ENCODE measurements at places on chromosomes 11 and 22. TPM values are rescaled to one million over a fixed set of nuclear protein-coding genes. Genes with fewer than 3 reads are reported as not detected.

The VPREB1 gene
- not detected for total RNA-seq

GRCh38 chr11:13043912-13044628 is 35.0 kb downstream of the RASSF10 start:
- no peaks in the 10 kb centered on the region for H3K4me1 ChIP-seq
- no peak for DNase-seq
- no peaks in the 10 kb centered on the region for H3K36me3 ChIP-seq
- peaks cover 3% of the 10 kb centered on the region for H3K27me3 ChIP-seq
- no peak overlapping the region for H3K27ac ChIP-seq

- H3K4me3 ChIP-seq, result no peak overlapping the region
- H3K27me3 ChIP-seq, result peaks cover 13% of the 10 kb centered on the region
- H3K4me1 ChIP-seq, result peaks cover 5% of the 10 kb centered on the region
- no peak overlapping the region for H3K27ac ChIP-seq
- DNase-seq, result no peak
- no peaks in the 10 kb centered on the region for H3K36me3 ChIP-seq
Observed at GRCh38 chr11:119441898-119442243, 18.9 kb upstream of the THY1 start.

DNA sequence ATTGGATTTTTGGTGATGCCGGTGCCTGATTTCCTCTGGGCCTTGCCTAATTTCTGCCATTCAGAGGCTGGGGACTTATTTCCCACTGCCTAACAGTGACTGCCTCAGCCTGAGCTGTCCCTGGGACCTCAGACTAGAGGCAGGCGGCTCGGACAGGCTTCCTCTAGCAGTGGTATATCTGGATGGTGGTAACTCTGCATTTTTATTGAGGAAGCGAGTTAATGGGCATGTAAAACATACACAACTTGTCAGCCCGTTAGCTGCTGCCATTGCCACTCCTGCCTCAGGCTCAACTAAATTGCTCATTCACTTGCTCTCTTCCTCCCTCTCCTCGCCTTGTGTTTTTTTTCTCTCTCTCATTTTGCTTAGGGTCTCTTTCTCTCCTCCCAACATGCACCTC is 561.6 kb downstream of the BUD13 start:
- no peaks in the 10 kb centered on the region for H3K4me1 ChIP-seq
- DNase-seq, result no peak
- no peaks in the 10 kb centered on the region for H3K27me3 ChIP-seq
- no peak overlapping the region for H3K4me3 ChIP-seq
- no peak overlapping the region for H3K27ac ChIP-seq

DNA sequence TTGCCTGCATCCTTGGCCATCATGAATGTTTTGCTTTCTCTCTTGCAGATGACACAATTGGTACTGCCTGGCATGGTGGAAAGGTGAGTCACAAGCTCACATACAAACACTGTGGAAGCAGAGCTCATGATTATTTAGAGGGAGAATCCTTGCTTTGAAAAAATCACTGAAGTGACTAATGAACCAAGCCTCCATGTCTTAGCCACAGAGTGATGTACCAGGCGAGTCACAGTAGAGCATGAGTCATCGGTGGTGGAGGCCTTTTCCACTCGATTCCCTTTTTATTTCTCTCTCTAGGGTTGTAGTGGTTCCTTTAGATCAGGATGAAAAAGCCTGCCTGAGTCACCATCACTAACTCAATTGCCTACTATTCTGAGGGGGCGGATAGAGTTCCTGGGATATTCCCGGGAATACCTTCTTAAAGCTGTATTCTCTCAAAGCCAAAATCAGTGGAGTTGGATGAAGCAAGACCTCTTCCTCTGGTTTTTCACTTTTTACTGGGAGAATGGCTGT is 49.6 kb upstream of the ALKBH3 start:
- peaks cover 5% of the 10 kb centered on the region for H3K4me1 ChIP-seq
- no peak overlapping the region for H3K27ac ChIP-seq
- no peak overlapping the region for H3K4me3 ChIP-seq
- H3K36me3 ChIP-seq, result peaks cover 17% of the 10 kb centered on the region

The EFEMP2 gene
- total RNA-seq, result 6.3 TPM

- H3K4me1 ChIP-seq, result no peaks in the 10 kb centered on the region
- DNase-seq, result no peak
- H3K4me3 ChIP-seq, result no peak overlapping the region
- no peaks in the 10 kb centered on the region for H3K36me3 ChIP-seq
- no peak overlapping the region for H3K27ac ChIP-seq
Observed at GRCh38 chr11:78825591-78826020, 250.9 kb upstream of the NARS2 start.

The CSF2RB gene
- total RNA-seq, result 141 TPM

GRCh38 chr22:38652859-38653258 is 3.3 kb downstream of the FAM227A start:
- H3K4me3 ChIP-seq, result no peak overlapping the region
- DNase-seq, result no peak
- H3K27me3 ChIP-seq, result no peaks in the 10 kb centered on the region
- H3K4me1 ChIP-seq, result peaks cover 10% of the 10 kb centered on the region
- H3K36me3 ChIP-seq, result peaks cover 5% of the 10 kb centered on the region
- H3K27ac ChIP-seq, result no peak overlapping the region

GRCh38 chr11:59773083-59773440 is 17.9 kb downstream of the STX3 start:
- peaks cover 20% of the 10 kb centered on the region for H3K36me3 ChIP-seq
- H3K27me3 ChIP-seq, result no peaks in the 10 kb centered on the region
- no peak overlapping the region for H3K4me3 ChIP-seq
- no peak for DNase-seq
- peak overlapping the region; percentile 92 for H3K27ac ChIP-seq
- peaks cover 36% of the 10 kb centered on the region for H3K4me1 ChIP-seq

- peaks cover 6% of the 10 kb centered on the region for H3K27me3 ChIP-seq
- no peaks in the 10 kb centered on the region for H3K4me1 ChIP-seq
- no peak overlapping the region for H3K4me3 ChIP-seq
- peak; percentile 3 for DNase-seq
- H3K36me3 ChIP-seq, result no peaks in the 10 kb centered on the region
Observed at GRCh38 chr22:44398856-44399837, 86.4 kb upstream of the SHISAL1 start.

Measured in activated B cell treated with CpG ODN at 0.5 μM for 24 hours (primary cell).